ENCODE measurements at places on chromosomes 4 and X.

DNA sequence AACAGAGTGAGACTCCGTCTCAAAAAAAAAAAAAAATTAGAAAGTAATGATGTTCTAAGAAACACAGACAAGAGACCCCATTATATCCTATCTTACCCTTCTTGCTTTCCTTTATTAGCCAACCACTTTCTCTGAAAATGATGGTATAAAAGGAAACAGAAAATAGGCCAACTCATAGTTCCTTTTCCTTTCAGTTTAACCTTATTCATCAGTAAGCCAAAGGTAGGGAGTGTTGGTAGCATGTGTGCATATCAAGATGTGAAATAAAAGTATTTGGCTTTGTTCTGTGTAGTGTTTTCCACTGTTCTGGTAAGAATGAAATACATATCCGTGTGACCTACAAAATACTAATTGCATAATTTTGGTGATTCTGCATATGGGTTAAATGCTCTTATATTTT is 266.6 kb downstream of the ZNF674 start:
- no peak for DNase-seq

DNA sequence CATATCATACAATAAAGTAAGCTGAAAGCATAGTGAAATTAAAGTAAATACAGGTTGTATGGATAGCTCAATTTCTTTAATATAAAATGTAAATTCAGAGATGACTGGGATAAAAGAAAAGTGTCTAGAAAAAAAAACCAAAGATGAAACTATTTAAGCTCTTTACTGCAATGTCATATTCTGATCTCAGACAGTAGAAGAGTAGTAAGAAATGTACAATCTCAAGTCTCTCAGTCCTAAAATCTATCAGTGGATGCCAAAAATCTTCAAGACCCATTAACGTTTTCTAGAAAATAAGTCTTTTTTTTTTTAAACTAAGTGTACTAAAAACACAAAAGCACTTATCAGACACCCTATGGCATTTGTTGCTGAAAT is 13.8 kb downstream of the MGARP start:
- DNase-seq = no peak

DNA sequence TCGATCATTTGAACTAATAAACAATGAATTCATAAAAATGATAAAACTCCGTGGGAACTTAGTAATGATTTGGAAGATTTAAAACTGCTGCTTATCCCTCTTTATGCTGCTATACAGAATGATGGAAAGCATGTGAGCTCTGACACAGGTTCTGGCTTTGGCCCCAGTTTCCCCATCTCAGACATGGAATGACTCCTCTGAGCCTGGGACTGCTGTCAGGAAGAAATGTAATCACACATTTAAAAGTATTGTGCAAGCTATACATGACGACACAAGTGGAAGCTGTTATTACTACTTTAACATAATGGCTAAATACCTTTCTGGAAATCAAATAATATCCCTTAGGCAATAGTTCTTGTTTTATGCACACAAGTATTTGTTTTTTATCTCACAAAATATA is 161.7 kb downstream of the DCHS2 start:
- peak; percentile 81 for DNase-seq

- peak; percentile 80 for DNase-seq
Observed at GRCh38 chr4:118034053-118034785, at the start of gene NDST3. Gene NDST3 (plus strand): TSS chr4:118034486. CDS start chr4:118053911, 19,425 bp downstream.

DNA sequence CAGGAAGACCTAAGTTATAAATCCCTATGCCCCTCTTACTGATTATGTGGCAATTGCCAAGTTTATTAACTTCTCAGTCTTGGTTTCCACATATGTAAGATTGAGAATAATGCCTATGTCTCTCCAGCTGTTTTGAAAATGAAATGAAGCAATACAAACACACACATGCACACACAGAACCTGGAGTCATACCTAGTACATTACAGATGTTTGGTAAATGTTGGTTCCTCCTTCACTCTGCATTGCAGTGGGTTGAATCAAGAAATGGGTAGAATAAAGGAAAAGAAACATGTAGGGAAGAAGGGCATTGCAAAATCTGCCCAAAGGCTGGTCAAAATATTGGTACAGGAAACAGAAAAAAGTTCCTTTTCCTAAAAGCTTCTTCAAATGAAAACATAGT is 309.9 kb upstream of the EMCN start:
- DNase-seq = no peak

DNA sequence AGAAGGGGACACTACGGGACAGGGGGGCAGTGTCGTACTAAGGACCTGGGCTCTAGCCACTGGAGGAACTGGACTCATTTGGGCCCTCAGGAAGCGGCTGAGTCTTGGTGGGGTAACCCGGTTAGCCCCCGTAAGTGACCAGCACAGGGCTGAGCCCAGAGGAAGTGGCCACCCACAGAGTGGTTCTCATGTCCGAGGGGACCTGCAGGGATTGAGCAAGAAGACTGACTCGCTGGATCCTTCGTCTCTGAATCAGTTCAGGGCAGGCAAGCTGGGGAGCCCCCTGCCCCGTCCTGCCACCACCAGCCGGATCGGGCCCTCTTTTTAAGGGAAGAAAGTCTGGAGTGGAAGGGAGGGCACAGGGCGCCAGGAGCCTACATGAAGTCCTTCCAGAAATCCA is 719 bp upstream of the BGN start:
- DNase-seq = no peak

GRCh38 chr4:128986908-128987307 is 106.4 kb downstream of the SCLT1 start:
- DNase-seq = no peak

- DNase-seq = no peak
Observed at GRCh38 chrX:138037548-138037947, 471.6 kb downstream of the ZIC3 start.

- DNase-seq = no peak
Observed at GRCh38 chrX:38126179-38126578, 94.5 kb downstream of the SRPX start.

- no peak for DNase-seq
Observed at GRCh38 chr4:16083241-16084191, at the start of gene PROM1. Gene PROM1 (minus strand): TSS chr4:16084023. CDS start chr4:16075906, 8,117 bp downstream.

DNA sequence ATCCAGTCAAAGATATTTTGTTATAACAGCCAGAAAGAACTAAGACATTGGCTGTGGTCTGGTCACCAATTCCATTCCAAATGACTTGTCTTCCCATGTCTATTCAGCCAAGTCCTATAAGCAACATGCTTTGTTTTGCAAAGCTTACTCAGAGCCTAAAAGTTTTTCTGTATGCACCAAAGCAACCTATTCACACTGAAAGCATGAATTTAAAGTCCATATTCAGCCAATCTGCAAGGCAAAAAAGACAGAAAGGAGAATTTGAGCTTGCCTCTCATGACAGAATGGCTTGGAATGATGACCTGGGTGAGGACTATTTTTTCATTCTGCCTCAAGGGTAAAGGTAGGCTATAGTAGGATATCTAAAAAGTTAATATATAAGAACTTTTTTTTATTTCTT is 323.2 kb upstream of the NOCT start:
- no peak for DNase-seq

GRCh38 chrX:51860679-51861078 is 32.7 kb upstream of the MAGED1 start:
- DNase-seq = peak; percentile 59

GRCh38 chr4:38149472-38149996 is 189.3 kb downstream of the PTTG2 start:
- DNase-seq = peak; percentile 46

GRCh38 chr4:153497988-153498967 is 32.1 kb downstream of the TMEM131L start:
- DNase-seq = peak; percentile 84

- DNase-seq = peak; percentile 30
Observed at GRCh38 chr4:173538148-173538908, 8.3 kb upstream of the HAND2 start.

GRCh38 chrX:106698693-106699092 is 27.8 kb upstream of the RNF128 start:
- peak; percentile 36 for DNase-seq

DNA sequence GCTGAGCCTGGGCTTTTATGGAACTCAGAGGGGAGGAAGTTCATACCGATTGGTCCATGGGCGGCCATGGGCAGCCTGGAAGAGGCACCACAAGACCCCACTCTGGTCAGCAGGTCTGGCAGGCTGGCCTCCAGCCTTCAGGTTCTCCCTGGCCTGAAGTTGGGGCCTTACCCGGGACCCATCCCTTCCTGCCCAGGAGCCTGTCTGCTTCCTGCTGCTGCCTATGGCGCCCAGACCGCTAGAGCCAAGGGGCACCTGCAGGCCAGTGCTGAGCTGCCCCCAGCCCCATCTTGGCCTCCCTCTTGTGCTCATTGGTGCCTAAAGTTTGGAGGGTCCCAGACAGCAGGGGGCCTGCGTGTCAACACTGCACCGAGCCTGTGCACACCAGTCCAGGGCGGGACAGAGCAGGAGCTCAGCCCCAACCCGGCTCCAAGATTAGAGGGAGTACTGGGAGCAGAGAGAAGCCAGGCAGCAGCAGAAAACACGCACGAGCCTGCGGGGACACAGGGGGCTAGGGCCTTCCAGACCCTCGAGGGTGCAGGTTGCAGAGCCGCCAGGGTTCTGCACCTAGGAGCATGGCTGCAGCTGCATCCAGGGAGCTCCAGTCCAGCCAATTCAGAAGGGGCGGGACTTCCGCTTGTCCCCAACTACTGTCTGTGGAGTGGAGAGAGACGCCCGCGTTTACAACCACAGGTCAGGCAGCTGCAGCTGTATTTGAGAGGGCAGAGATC is 30.7 kb upstream of the ZNF280C start:
- DNase-seq = no peak

DNA sequence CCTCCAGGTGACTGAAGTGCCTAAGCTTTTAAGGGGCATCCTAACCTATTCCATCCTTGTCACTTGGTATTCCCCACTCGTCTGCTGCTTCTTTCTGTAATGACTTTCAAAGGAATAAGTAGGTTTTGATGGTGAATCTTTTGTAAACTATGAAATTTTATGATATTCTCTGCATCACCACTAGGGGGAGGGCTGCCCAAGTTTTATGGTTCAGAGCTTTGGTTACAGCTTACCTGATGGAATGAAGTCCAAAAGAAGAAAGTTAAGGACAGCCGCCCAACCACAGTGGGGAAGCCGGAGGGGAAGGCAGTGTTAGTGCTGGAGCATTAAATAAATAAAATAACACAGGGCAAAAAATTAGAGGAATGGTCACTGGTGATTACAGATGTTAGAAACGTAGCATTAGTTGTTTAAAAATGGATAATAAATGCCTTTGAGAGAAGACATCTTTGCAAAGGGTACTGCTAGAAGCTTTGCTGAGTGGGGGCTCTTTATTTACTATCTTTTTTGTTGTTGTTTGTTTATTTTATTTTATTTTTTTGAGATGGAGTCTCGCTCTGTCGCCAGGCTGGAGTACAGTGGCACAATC is 204.9 kb downstream of the GBA3 start:
- peak; percentile 1 for DNase-seq

DNA sequence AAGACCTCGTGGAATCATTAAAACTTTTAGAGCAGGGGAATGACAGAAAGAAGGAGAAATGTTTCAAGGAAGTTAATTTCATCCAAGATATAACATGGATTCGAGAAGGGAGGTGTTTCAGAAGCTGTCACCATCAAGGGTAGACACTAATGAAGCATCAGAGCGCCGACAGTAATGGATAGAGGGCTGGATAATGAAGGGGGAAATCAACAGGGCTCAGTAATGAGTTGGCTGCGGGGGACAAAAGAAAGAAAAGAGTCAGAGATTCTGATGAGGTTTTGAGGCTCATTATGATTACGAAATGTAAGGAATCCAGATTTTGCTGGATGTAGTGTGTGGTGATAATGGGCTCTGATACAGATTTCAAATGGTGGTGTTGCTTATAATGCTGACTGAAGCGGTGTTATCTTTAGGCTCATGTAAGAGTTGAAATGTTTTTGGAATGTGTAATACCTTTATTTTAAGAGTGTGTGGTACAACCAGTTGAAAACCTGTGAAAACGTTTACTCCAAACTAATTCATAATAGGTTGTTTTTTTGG is 39.3 kb upstream of the TENM3 start:
- DNase-seq = peak; percentile 88

GRCh38 chrX:101223226-101223625 is 3.6 kb downstream of the DRP2 start:
- DNase-seq = no peak

GRCh38 chr4:148944136-148944838 is 502.1 kb upstream of the NR3C2 start:
- no peak for DNase-seq

GRCh38 chrX:149987613-149988012 is 49.3 kb upstream of the EOLA2 start:
- DNase-seq = no peak

DNA sequence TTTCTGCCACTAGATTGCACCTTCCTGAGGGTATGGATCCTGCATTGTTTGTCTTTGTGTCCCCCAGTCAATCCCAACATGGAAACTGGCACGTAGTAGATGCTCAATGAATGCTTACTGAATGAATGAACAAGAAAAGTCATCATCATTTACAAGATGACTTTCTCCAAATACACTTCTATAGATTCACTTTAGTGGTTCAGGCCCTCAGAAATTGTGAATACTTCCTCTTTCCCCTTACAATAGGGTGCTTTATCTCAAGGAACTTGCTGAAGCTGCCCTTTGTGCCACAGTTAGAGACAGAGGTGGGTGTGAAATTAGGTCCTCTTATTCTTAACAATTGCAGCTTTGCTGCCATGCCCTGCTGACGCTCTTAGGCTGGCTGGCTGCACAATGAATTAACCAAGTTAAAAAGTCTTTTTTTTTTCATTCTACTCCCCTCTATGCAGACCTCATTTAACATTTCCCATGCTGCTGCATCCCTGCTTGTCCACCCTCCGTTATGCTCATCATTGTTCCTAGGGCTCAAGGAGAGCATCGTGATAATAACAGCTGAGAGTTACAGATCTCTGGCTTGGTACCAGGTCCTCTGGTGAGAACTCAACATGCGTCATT is 108.0 kb upstream of the ZNF518B start:
- DNase-seq = no peak

DNA sequence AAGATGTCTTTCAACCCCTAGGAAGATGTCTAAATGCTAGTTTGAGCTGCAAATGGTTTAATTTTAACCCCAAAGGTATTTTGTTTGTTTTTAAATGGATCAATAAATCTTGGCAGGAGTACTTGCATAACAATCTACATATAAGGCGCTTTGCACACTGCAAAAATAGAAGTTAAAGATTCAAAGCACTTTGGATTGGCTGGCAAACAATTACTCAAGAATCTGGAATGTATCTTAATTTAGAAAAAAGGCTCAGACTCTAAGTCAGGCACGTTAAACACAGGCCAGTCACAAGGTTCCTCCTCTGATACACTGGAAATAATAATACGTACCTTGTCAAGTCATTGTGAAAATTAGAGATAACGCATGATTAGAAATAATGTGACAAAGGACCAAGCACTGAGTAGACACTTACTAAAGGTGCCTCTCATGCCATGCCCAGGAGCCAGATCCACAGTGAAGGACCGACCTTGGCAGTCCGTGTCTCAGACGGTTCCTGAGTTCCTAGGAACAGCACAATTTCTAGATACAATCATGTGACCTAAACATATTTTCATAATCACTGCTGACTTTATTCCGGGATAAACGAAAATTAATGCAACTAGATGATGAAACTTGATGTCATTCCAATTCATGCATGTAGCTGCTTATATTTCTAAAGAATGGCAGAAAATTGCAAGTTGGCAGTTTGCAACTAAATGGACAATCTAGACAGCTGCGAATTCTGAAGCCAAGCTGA is 49.6 kb downstream of the PROM1 start:
- peak; percentile 42 for DNase-seq

Measured in amniotic epithelial cell (primary cell).